ENCODE measurements at places on chromosomes 5 and 9.

DNA sequence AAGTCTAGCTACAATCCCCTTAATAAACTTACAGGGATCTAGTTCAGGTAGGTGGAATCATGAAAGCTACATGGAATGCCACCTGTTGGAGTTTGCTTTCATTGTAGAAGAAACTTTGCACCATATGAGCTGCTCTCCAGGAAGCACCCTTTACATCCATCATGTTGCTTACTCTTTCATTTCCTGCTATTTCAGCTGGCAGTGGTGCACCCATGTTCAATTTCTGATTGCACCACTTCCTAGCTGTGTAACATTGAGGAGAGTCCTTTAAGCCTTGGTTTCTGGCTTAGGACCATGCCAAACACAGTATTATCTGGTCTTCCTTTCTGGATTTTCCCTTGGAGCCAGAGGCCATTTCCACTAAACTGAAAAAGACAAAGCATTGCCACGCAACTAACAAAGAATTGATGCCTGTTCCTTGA, 123.3 kb upstream of the SLC12A2 start:
- DNase-seq: peak; percentile 4

- DNase-seq: no peak
Measured at GRCh38 chr5:73747696-73748380, 121.8 kb downstream of the ARHGEF28 start.

- DNase-seq: no peak
Measured at GRCh38 chr9:134361843-134362414, 35.7 kb downstream of the RXRA start.

GRCh38 chr5:127919818-127920217, 163.7 kb upstream of the SLC12A2 start:
- DNase-seq: no peak

GRCh38 chr9:17653947-17654465, 75.1 kb downstream of the SH3GL2 start:
- no peak for DNase-seq

DNA sequence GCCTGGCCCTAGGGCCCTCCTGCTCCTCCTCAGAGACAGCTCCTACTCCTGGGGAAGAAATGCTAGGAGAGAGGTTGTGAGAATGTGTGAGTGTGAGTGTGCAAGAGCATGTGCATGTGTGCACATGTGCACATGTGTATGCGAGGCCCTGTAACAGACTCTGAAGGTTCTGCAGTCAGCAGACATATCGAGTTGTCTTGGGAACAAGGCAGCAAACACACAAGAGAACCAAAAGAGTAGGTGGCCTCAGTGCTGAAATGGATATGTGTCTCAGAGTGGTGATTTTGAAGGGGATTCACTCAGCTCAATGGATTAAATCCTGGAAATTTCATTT, 50.5 kb downstream of the MVB12B start:
- DNase-seq: no peak

GRCh38 chr9:13810510-13810909, 503.4 kb downstream of the NFIB start:
- DNase-seq: peak; percentile 51

DNA sequence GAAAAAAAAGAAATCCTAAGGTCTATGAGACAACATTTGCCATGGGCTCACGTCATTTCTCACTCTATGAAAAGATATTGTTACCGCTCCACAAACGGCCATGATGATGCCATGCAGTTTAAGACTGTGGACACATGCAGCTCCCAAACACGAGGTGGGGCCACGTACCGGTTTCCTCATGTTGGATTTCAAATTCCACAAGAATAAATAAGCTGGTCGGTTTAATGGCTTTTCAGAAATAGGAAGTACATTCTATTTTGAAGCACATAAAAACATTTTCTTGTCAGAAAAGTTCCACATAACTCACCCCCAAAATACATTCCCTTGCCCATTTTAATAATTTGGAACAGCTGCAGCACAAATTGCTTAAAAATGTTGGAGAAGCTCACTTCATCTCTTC, 130.6 kb downstream of the MYO10 start:
- no peak for DNase-seq

DNA sequence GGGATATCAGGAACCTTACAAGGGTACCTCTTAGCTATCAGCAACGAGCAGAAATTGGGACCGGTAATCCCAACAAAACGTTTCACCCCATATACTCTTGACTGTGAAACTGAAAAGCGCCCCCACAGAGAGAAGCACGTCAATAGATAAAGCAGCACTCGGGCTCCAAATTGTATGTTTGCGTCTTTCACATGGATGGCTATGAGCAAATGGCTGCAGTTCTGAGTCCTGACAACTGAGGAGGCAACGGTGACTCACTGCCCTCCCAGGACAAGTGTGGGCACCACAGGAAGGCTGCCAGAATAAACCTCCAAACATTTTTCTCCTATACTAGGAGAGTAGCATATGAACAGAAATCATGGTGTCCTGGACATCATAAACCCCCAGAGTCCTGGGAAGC, 36.6 kb downstream of the SEMA4D start:
- no peak for DNase-seq

GRCh38 chr9:137972355-137972987, 94.9 kb downstream of the CACNA1B start:
- DNase-seq: no peak

- DNase-seq: no peak
Measured at GRCh38 chr9:105449081-105449480, 1.2 kb downstream of the FSD1L start.

DNA sequence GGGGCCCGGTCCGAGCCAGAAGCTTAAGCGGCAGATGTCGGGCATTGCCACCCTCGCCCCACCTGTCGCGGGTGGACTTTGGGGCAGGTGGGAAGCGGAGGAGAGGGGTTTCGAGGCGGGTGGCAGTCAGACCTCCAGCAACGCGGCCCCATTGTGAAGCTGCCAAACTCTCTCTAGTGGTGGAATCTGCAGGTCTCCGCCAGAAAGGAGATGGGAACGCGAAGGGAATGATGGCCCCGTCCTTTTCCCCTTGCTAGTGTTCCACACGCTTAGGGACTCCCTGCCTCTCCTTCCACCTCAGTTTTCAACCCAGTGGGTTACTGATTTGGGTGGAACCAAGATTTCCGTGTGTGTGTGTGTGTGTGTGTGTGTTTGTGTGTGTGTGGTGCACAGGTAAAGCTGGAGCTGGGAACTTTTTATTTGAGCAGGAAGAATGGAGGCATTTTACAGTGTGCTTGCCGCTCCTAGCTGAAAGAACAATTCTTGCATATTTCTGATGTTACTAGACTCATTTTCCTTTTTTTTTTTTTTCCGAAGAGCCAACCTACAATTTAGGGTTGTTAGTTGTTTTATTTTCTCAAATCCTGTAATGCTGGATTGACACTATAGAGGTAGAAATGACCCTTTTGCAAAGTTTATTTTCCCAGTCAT, 1.3 kb downstream of the MACIR start:
- DNase-seq: no peak

DNA sequence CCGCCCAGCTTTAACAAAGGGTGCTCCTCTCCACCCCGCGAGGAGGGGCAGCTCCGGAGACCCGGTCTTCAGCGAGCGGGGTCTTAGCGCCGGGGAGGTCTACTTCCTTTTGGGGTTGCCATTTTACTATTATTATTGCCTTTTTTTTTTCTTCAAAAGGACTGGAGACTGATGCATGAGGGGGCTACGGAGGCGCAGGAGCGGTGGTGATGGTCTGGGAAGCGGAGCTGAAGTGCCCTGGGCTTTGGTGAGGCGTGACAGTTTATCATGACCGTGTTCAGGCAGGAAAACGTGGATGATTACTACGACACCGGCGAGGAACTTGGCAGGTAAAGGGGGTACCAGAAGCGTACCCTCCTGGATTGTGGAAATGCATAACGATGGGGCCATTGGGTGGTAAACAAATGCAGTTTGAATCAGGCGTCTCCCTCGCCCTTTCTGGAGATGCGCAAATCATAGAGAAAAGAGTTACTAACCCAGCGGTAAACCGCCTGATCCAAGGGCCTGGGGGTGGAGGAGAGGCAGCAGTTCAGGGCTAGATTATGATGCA, 1.2 kb downstream of the DAPK1 start:
- DNase-seq: no peak

GRCh38 chr5:3276896-3277295, 318.7 kb upstream of the IRX1 start:
- no peak for DNase-seq

GRCh38 chr5:156686796-156687195, 163.3 kb upstream of the PPP1R2B start:
- DNase-seq: no peak

- no peak for DNase-seq
Measured at GRCh38 chr5:137651022-137651421, 84.9 kb downstream of the KLHL3 start.

DNA sequence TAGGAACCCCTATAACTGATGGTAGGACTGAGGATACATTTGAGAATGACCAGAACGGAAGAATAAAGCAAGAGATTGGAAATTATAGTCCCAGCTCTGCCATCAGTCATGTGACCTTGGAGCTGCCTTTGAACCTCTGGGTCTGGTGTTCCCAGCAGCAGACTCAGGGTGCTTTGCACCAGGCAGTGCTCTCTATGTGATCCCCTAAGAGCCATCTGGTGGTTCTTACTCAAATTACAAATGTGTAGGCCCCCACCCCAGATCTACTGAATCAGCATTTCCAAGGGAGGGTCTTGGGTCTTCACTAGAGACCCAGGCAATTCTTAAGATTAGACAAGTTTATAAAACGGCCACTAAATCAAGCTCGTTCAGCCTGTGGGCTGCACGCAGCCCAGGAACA, 40.2 kb upstream of the PRDM12 start:
- no peak for DNase-seq
